Esophagus squamous epithelium (tissue), 5 donors: ENCODE measurements at places on chromosomes 16 and 17.

DNA sequence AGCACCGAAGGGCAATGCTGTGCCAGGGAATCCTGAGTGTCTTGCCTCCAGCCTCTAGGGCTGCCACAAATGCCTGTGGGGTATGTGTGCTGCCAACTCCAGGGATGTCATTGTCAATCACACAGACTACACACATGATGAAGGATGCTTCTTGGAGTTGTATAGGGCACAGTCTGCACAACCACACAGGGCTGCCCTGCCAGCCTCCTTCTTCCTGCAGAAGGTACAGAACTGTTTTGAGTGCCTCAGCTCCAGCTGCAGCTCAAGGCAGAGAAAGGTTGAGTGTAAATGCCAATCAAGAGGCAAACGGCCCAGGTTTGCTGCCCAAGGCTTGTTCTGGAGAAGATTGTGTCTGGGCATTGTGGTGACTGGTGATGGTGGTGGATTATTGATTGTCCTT lies 15.6 kb downstream of the SCNN1B start:
- no peak for DNase-seq

GRCh38 chr17:3956983-3957382 lies 7.3 kb downstream of the ATP2A3 start:
- no peak for DNase-seq

GRCh38 chr17:67208232-67208631 lies 36.8 kb downstream of the HELZ start:
- DNase-seq: no peak

- no peak for DNase-seq
These were observed 38.5 kb downstream of the PGS1 start for GRCh38 chr17:78416791-78417530.

DNA sequence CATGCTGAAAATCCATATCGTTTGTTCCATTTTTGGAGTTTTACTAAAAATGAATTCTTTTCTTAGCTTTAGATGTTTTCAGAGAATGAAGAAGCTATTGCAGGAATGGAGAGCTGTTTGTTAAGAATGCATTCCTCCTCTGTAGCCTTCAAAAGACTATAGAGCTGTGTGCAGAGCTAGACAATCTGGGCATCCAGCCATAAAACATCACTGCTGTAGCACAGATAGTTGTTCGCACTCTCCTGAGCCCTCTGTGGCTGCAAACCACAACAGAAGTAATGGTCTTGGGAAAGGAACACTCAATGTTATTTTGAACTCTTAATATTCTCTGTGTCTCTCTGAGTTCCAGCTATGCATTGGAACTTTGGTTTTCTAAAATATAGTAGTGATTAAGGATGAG lies 4.9 kb downstream of the TNRC6C start:
- DNase-seq: no peak

GRCh38 chr17:44492706-44493272 lies 10.4 kb downstream of the GPATCH8 start:
- no peak for DNase-seq

- DNase-seq: no peak
These were observed 27.3 kb downstream of the ZNF778 start for GRCh38 chr16:89244754-89245153.
